ENCODE measurements at places on chromosomes 3 and 15. TPM values are rescaled to one million over a fixed set of nuclear protein-coding genes. Genes with fewer than 3 reads are reported as not detected.

The WDR93 gene
- not detected for total RNA-seq

The CADPS gene
- total RNA-seq = 0.11 TPM

The MRAS gene
- total RNA-seq = 6.3 TPM

The SPTBN5 gene
- total RNA-seq = 1.4 TPM

The CORO2B gene
- 0.46 TPM for total RNA-seq

The FEZF2 gene
- total RNA-seq = not detected

The UBE2E2 gene
- total RNA-seq = 28.6 TPM

The FBLN2 gene
- total RNA-seq = 4.0 TPM

The SLC22A13 gene
- 0.21 TPM for total RNA-seq

The HGD gene
- total RNA-seq = not detected

The SLC6A1 gene
- total RNA-seq = not detected

The MTHFS gene
- total RNA-seq = 23.1 TPM

The GPR149 gene
- not detected for total RNA-seq

The ALDH1A2 gene
- 1.9 TPM for total RNA-seq

The GOLGA6L10 gene
- total RNA-seq = 0.63 TPM

The SMCO1 gene
- total RNA-seq = not detected

The FANCD2OS gene
- not detected for total RNA-seq

The DNAH12 gene
- under 0.01 TPM for total RNA-seq

The ULK3 gene
- total RNA-seq = 9.8 TPM

The ZBTB20 gene
- total RNA-seq = 0.78 TPM

The CCDC13 gene
- 0.32 TPM for total RNA-seq

The EFHB gene
- total RNA-seq = 0.24 TPM

The SAMMSON gene
- total RNA-seq = not detected

The SPINT1 gene
- 121 TPM for total RNA-seq

The ACAD11 gene
- total RNA-seq = 17.5 TPM

The MYL3 gene
- total RNA-seq = not detected

The CHRNB4 gene
- 0.14 TPM for total RNA-seq

The CSPG4 gene
- total RNA-seq = 6.0 TPM

The GRAMD2A gene
- total RNA-seq = 2.3 TPM

The SEMA3F gene
- 121 TPM for total RNA-seq

The AGBL1 gene
- total RNA-seq = not detected

The HESX1 gene
- total RNA-seq = not detected

The CFAP91 gene
- 0.03 TPM for total RNA-seq

The ROBO2 gene
- total RNA-seq = 0.75 TPM

The GRM2 gene
- not detected for total RNA-seq

The SHISA5 gene
- total RNA-seq = 284 TPM

The EXOG gene
- total RNA-seq = 9.2 TPM

The SERPINI2 gene
- not detected for total RNA-seq

The SCG5 gene
- 46.3 TPM for total RNA-seq

The SLC6A20 gene
- 0.51 TPM for total RNA-seq

The CHL1 gene
- not detected for total RNA-seq

The RTP1 gene
- total RNA-seq = not detected

The OXTR gene
- total RNA-seq = 0.63 TPM

The FGD5 gene
- total RNA-seq = not detected

The HRG gene
- total RNA-seq = not detected

The SENP2 gene
- 30.7 TPM for total RNA-seq

The DLL4 gene
- total RNA-seq = not detected

The SHC4 gene
- total RNA-seq = 0.78 TPM

The TNFAIP8L3 gene
- total RNA-seq = 0.18 TPM

The SLC12A1 gene
- total RNA-seq = not detected

The KLHL6 gene
- total RNA-seq = 0.11 TPM

Measured in foreskin keratinocyte (primary cell).